Foreskin keratinocyte (primary cell): ENCODE measurements at places on chromosomes 16 and 17. TPM values are rescaled to one million over a fixed set of nuclear protein-coding genes. Genes with fewer than 3 reads are reported as not detected.

Gene NLK
- polyA plus RNA-seq = 5.6 and 7.1 TPM in 2 replicates

Gene CSHL1
- polyA plus RNA-seq = not detected in 2 replicates

Gene IFI35
- polyA plus RNA-seq = 57.0 and 72.2 TPM in 2 replicates

Gene BAIAP2
- 117 and 118 TPM in 2 replicates for polyA plus RNA-seq

Gene MYH3
- polyA plus RNA-seq = 0.45 and 0.78 TPM in 2 replicates

Gene OR1G1
- not detected in 2 replicates for polyA plus RNA-seq

Gene DHRS7C
- not detected in 2 replicates for polyA plus RNA-seq

Gene ROGDI
- polyA plus RNA-seq = 27.3 and 27.6 TPM in 2 replicates

Gene SLC6A2
- not detected in 2 replicates for polyA plus RNA-seq

Gene AURKB
- 96.4 and 131 TPM in 2 replicates for polyA plus RNA-seq
